Heart right ventricle (tissue), 16 donors: ENCODE measurements at places on chromosomes 1 and 21.

DNA sequence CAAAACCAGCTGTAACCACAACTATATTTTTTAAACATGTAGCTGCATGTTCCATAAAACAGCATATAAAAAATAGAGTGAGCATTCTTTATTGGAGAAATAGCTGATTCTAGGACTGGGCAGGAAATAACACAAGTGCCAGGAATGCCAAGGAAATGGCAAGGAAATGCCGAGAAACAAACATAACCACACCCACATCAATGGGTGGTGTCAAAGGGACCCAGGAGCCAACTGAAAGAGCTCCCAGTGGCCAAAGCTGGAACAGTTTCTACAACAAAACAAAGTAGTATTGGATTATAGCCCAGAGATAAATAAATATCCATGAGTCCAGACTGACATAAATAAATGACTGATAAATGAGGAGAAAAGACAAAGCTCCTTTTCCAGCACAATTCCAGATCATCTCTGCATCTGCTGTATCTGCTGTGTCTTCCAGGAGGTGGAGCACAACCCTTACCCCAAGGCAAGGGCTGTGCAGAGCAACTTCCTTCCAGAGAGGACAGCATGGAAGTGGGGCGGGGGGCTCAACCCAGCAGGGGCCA, 28.1 kb downstream of the ADARB1 start:
- DNase-seq: no peak

- DNase-seq: no peak
Observed at GRCh38 chr1:168498159-168498631, 45.6 kb downstream of the XCL2 start.

- DNase-seq: no peak
Observed at GRCh38 chr1:112439592-112439991, 43.6 kb downstream of the CTTNBP2NL start.

DNA sequence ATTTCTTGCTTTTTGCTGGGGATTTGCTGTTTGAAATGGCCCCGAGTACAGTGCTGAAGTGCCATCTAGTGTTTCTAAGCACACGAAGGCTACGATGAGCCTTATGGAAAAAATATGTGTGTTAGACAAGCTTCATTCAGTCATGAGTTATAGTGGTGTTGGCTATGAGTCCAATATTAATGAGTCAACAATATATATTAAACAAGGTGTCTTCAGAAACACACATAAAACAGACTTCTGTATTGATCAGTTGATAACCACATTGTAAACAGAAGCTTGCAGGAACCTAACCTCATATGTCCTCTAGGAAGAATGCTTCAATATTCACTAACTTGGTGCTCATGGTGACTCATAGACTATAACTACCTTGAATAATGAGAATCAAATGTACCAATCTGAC, 1.7 kb upstream of the GJB5 start:
- DNase-seq: no peak

- DNase-seq: no peak
Observed at GRCh38 chr1:236806634-236807033, 11.5 kb downstream of the MTR start.

DNA sequence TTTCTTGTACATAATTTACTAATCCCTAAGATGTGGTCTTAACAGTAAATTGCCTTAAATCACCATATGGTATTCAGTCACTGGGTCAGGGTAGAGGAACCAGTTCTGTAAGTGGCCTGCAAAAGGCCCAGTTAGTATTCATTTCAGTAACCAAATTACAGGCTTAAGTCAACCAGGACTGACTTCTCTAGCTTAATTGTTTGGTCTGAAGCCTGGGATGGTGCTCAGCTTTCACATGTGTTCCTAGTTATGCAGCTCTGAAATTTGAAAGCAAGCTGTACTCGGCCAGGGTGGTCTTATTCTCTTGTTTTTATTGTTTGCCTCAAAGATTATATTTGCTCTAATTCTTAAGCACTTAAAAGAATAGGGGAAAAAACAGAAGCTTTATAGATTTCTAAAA, 144.6 kb downstream of the MAGI3 start:
- DNase-seq: no peak

DNA sequence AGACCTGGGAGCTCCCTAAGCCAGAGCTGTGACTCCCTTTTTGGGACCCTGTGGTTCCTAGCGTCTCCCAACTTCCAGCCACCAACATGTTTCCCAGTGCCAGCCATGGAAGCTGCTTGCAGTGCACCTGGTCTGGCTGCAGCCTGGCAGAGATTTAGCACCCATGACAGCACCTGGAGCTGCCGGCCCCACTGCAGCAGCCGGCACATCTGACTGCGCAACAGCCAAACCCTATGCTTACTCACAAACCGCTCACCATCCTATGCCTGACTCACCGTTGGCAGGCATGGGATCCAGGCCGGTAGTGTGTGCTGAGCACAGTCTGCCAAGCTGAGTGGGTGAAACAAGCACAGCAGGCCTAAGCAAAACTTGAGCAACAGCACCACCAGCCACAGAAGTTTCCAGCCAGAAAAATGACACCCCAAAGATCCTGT, 435.9 kb upstream of the PRMT6 start:
- DNase-seq: no peak

DNA sequence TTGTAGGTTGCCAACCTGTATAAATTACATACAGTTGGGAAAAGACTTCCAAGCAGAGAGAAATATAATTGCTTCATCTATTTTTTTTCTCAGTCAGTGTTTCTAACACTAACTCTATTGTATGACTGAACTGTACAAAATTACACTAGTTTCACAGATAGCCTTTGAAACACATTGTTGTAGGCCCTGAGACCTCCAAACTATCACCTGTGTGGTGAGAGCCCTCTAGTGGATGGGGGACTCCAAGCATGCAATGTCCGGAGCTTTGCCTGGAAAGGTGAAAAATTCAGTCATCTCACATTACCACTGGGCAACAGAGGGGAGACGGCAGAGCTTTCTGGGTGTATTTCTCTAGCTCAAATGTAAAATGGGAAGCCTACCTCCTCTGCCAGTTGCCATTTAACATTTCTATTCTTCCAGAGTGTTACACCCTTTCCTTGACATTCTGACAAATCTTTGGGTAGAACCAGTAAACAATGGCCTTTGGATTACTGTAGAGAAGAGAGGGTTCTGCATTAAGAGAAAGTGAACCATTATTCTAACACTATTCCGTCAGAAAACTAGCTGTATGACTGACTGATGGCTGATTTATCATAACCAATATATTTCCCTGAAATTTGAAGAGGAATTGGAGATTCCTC, 212.2 kb downstream of the LYPLAL1 start:
- no peak for DNase-seq

- no peak for DNase-seq
Observed at GRCh38 chr1:182835806-182836205, 3.3 kb upstream of the DHX9 start.

DNA sequence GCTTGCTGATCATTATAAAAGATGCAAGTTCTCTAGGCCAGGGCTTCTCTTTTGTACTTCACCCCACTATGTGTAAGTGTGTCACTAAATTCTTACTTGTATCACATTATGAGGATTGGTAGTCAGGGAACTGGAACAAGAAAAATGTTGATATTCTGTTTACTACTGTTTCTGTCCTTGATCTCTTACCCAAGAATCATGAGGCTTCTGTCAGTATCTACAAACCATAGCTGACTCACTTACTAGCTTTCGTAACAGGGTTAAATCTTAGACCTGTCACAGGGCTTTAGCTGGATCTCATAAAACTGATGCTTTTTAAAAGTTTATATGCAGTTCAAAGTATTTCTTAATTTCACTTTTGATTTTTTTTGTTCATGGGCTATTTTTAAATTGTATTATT, 681.2 kb downstream of the PLPP3 start:
- no peak for DNase-seq

DNA sequence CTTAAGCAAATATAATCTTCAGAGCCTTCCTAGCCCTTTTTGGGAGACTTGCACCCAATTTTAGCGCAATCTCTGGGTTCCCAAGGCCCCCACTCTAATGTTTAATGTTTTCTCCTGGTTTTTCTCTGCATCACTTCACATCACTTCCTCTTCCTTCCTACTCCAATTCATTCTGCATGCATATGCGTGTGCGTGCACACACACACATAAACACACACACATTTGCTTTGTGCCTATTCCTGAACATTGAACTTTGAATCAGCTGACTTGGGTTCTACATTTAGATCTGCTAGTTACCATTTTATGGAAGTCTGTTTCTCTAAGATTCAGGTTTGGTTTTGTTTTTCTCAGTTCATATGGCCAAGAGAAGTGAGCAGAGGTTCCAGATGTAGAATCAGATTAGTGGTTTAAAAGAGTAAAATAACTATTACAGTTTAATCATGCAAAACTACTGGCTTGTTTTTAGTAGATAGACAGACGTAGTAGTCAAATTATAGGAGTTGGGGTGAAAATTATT, 7.4 kb upstream of the EDEM3 start:
- DNase-seq: no peak

DNA sequence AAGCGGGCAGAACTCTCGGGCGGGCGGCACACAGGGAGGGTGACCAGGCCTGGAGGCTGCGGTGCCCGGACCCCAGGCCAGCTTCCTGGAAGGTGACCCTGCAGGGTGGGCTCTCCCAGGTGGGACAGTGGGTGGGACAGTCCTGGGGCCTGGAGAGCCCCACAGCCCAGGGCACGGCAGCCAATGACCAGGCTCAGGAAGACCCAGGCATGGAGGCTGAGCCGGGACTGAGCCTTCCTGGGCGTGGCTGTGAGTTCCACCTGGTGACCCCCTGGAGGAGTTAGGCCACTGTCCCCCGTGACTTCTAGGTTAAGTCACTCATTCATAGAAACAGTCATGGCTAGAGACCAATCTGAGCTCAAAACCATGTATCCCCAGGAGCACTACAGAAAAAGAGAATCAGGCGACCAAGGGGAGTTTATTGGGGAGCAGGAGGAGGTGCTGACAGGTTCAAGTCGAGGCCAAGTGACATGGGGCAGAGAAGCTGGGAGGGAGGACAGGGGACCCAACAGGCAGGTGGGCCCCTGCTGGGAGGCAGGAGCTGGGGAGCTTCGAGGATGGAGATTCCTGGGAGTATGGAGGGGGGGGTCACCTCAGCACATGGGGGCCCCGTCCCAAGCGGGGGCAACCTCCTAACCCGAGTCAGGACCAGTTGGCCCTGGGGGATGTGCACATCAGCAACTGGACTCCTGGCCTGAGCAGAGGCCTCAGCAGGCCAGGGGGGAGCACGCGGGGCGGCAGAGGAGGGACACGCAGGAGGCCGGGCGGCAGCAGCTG, 1.2 kb downstream of the KRTAP10-5 start:
- DNase-seq: no peak

DNA sequence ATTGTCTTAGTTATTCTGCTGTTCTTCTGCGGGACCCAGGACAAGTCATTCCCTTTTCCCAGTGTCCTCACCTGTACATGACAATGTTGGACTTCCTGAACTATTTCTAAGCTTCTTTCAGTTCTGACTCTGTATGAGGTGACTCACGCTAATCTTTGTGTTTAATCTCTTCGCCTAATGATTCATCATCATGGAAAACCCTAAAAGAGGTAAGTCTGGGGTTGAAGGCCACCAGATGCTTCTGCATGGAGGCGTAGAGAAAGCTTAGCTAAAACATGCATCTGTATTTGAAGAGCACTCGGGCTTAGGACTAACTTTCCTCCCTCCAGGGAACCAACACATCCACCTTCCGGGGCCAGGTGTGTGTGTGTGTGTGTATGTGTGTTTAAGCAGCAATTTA, 7.4 kb downstream of the SPRR5 start:
- DNase-seq: no peak

DNA sequence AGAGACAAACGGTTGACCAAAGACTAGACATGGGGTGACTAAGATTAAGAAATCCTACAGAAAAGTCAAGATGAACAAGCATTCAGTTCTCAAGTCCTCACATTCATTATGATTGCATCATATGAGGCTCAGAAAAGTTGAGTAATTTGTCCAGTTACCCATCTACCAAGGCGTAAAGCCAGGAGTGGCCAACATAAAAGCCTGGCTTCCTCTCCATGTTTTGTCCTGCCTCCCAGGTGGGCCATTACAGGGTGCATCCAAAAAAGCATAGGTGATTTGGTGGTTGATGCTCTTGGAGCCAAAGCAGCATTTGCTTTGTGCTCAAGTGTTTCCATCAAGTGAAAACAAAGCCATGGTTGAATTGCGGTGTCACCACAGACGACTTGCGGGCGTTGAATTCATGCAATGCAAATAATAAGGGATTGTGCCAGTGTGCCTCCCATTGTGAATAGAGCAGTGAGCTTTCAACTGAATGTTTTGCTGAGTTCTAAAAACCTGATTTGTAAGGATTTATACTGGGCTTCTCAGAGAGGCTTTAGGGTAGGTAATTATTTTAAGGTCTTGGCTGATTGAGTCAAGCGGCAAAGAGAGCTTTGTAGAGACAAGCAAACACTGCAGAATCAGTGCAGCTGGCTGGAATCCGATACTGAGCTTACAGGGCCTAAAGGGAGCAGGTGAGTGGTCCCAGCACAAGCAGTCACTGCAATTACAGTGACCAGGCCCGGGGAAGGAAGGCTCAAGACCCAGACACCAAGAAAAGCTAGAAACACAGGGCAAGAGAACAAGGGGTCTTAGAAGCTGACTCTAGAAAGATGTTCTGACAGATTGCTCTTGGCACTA, 54.1 kb downstream of the KCNJ15 start:
- no peak for DNase-seq

GRCh38 chr1:244271691-244272308, 179.9 kb downstream of the ADSS2 start:
- DNase-seq: no peak
